ENCODE measurements at places on chromosomes 2 and 18. TPM values are rescaled to one million over a fixed set of nuclear protein-coding genes. Genes with fewer than 3 reads are reported as not detected.

GRCh38 chr2:101516349-101516748, 41.4 kb upstream of the RFX8 start:
- DNase-seq = no peak

The SPDYA gene
- 2.3 TPM for total RNA-seq

- DNase-seq = no peak
Measured at GRCh38 chr2:115115135-115115534, 672.7 kb downstream of the DPP10 start.

- DNase-seq = no peak
Measured at GRCh38 chr18:75202696-75203365, 6.1 kb downstream of the PTGR3 start.

DNA sequence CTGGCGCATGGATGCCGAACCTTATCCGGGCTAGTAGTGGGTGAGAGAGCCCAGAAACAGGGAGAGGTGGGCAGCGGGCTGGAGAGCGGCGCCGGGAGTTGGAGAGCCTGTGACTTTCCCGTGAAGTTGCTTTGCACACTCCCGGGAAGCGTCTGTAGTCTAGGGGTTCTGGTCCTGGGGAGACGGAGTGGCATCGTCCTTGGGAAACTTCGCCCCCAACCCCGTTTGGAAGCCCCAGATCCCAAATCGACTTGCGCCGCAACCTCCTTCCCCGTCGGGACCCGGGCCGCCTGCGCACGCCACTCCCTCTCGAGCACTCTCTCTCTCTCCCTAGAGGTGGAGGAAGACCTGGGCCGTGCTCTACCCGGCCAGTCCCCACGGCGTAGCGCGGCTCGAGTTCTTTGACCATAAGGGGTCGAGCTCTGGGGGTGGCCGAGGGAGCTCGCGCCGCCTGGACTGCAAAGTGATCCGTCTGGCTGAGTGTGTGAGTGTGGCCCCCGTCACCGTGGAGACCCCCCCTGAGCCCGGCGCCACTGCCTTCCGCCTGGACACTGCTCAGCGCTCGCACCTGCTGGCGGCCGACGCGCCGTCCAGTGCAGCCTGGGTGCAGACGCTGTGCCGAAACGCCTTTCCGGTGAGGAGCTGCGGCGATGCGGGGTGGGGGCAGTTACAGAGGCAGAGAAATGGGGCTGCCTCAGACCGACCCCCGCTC, 456 bp downstream of the DOK1 start:
- peak; percentile 60 for DNase-seq

All from thyroid gland (tissue), 4 donors.